NCI-H1436 (cell line): ENCODE measurements at places on chromosomes 4 and X.

- no peak for DNase-seq
These were observed 131.2 kb downstream of the SCFD2 start for GRCh38 chr4:53234669-53235068.

DNA sequence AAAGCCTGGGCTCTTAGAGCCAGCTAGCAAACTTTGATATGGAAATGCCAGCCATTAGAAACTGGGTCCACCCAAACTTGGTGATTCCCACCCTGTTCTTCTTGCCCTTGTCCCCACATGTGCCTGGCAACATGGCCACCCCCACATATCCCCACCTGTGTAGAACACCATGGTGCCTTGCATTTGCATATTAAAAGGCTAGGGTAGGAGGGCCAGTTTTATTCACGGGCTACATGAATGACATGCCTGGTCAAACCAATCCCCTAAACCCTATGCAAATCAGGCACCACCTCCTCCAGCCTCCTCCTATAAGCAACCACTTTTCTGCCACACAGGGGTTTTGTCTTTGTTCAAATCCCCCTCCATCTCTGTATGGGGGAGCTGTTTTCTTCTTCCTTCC, 104.9 kb downstream of the CLNK start:
- DNase-seq = no peak

- no peak for DNase-seq
These were observed 10.1 kb upstream of the VSIG1 start for GRCh38 chrX:108034725-108035124.

DNA sequence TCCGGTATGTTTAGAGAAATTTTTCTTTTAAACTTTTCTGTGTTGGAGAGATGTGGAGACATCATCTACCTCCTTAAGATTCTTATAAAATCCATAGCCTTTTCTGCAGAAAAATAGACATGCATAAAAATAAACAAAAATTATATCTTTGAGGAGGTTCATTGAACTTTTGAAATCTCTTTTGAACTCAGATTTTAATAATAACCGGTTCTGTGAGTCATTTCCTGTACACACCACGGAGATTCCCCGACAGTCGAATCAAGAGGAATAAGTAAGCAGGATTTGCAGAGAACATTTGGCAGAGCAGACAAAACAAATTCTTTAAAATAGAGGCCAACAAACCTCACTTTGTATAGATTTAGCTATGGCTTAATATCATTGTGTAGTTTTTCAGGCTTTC, 918.7 kb upstream of the POU3F4 start:
- DNase-seq = no peak

DNA sequence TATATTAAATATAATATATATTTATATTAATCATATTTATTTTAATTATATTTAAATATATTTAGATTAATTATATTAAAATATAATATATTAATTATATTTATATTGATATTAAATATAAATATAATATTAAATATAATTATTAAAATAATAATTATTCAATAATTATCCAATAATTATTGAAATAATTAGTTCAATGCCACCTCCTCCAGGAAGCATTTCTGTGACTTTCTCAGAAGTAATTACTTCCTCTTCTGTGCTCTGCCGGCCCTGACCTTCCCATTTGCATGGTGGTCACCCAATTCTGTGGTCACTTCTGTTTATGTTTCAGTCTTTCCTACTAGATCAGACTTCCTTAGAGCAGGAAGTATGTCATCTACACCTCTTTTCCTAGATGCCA, 45.8 kb downstream of the EVC2 start:
- DNase-seq = no peak

DNA sequence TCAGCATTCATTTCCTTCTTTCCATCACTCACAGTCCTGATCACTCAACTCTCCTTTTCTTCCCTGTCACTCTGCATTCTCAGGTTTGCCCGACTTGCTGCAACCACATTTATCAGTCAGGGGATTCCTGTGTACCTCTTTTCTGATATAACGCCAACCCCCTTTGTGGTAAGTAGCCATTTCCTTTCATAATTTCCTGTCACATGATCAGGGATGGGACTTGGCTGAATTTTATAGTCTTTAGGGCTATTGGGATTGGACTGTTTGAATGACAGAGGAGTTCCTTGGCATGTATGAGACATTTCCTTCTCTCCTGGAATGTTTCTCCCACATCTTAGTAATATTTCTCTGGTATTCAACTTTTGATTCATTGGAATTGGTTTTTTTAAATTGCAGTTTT, 11.0 kb downstream of the PGM2 start:
- DNase-seq = no peak

- DNase-seq = peak; percentile 19
These were observed 106.8 kb downstream of the STK32B start for GRCh38 chr4:5157791-5158770.

DNA sequence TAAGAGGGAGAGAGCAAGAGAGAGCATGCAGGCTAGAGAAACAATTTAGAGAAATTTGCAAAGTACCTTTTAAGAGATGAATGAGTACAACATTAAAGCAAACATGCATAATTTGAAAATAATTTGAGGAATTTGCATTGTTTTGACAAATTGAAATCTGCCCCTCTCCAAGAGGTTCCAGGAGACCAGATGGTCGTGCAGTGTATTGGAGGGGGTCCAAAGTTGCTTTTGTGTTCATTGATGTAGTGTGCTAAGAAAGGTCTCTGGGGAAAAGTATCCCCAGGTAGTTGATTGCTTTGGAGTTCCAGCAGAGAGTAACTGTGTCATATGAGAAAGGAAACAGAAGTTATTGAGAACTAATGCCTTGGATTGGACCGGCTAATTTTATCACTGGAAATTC, 635.0 kb upstream of the TENM3 start:
- peak; percentile 22 for DNase-seq

GRCh38 chr4:3874525-3875110, 108.4 kb downstream of the ADRA2C start:
- DNase-seq = no peak

DNA sequence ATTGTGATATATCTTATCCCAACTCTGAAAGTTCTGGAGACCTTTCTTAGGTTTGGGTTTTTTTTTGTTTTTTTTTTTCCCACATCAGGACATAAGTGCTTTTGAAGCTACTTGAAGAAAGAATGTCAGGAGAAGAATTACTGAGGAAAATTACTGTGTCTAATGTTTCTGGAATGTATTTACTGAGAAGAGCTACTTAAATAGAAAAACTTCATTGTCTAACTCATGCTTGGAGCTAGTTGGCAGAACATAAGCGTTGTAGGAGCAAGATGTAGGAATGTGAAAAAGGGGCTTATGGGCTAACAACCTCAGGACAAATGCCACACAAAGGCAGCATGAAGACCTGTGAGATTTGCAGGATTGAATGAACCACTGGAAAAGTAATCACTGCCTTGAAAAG, 166.6 kb upstream of the GLRA2 start:
- DNase-seq = no peak

DNA sequence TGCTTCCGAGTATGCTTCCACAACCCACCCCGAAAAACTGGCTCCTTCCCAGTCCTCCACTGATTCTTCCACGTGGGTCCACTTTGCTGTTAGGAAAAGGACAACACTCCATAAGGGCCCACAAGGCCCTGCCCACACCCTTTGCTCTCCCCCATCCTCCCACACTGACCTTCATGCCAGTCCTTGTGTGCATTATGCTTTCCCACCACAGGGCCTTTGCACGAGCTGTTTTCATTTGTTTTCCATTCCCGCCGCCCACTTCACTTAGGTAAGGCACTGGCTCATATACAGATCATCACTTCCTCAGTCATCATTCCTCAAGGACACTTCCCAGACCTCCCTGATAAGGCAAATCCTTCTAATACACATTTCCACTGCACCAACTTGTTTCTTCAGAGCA, 16.8 kb upstream of the SEL1L3 start:
- DNase-seq = no peak

DNA sequence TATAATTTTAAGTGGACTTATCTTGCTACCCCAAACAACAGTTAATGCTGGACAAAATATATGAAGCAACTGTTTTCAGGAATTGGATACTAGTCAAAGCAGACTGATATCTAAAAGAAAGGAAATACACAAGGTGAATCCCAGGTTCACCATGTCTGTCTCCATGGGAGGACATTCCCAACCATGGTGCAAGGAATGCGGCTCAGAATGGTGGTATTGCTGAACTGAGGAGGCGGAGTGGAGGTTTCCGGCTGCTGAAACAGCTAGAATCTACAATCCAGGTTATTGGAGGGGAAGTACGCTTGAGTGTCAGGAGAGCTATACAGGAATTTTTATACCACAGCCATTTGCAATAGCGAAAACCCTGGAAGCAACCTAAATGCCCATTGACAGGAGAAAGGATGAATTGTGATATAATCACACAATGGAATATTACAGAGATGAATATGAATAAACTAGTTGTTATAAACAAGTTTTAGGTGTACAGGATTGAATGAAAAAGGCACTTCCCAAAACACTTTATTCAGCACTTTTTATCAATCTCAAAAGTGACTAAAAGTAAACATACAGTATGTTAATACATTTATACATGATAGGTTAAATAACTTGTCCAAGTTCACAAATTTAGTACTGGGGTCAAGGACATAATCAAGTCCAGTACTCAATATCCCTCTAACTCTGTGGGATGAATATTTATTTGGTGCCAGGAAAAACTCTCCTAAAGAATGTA, 9.0 kb downstream of the HMGB2 start:
- DNase-seq = no peak

DNA sequence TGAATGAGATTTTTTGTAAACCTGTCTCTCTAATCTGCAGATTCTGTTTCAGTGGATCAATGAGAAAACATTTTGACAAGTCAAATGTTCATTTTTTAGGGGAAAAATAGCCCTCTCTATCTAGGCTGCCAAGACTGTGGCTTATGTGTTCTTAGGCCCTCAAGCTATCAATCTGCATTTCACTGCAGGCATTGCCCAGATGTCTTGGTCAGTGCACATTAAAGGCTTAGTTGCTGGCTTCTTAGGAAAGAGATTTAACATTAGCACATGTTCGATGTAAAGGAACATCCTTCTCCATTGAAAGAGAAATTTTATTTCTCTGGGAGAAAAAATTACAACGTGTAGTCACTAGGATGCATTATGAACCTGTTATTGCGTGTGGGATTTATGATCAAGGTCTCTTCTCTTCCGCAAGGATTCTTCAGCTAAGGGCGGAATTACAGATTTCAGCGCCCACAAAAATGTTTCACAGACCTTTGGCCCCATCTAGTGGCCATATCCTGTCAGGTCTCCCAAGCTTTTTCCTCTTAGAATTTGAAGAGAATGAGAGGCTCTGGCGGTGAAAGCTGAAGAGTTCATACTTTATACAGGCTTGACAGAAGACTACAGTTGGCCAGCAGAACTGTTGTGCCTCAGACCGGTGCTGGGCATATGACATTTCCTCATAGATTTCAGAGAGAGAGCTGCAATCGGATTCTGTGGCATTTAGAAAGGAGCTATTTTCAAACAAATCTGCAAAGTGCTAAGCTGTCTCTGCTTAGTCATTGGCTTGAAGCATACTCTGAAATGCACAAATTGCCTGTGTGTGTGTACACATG, 144.6 kb upstream of the NOCT start:
- peak; percentile 65 for DNase-seq

DNA sequence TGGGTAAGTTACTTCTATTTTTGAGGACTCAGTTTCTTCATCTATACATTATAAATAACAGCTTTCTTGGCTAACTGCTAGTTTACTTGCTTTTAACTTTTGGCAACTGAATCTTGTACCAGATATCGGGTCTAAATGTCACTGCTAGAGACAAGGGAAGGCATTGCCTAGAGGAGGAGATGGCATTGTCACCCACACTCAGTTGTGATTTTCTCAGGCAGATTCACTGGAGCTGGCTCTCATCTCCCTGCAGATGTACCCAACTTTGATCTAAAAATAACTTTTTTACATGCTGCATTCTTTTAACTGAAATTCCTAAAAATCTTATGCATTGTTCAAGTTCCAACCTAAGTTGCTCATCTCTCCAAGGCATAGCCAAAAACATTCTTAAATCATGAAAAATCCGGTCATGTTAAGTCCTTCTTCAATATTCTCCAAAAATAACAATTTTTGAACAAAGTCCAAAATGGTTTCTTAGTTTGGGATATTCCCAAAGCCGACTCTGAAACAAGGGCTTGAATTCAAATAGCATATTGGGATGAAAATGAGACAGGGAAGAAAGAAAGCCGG, 469.0 kb upstream of the BOD1L1 start:
- DNase-seq = no peak

GRCh38 chrX:113804819-113805218, 779.1 kb upstream of the HTR2C start:
- DNase-seq = no peak

DNA sequence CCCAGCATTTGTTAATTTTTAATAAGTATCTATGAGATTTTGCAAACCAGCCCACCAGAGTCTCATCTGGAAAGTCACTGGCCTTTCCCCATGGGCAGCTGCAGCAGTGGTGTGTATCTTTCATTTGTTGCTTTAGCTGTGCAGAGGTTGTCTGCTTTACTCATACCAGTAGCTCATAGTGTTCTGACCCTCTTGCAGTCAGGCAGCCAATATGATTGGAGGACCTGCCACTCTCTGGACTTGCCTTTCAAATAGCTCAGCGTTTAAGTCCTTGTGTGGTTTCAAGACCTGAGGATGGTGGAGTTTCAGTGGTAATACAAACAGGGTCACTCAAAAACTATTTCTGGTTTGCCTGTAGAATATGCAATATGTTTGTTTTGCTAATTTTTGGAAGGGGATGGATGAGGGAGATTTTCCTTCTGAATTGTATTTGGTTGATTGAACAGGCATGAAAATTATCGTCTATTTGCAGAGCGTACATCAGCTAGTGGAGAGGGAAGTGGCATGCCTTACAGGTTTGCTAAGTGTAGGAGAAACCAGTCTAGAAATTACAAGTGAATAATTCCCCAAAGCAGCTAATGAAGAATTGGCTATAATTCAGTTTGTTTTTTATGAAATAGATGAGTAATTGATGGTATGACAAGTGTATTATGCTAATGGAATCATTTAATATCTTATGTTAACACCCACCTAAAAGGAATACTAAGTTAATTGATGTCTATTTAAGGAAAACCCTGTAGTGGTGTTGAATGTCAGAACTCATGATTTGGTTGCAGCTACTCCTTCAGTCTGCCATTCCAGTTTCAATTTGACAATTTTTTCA, 8.9 kb downstream of the POLA1 start:
- DNase-seq = no peak

DNA sequence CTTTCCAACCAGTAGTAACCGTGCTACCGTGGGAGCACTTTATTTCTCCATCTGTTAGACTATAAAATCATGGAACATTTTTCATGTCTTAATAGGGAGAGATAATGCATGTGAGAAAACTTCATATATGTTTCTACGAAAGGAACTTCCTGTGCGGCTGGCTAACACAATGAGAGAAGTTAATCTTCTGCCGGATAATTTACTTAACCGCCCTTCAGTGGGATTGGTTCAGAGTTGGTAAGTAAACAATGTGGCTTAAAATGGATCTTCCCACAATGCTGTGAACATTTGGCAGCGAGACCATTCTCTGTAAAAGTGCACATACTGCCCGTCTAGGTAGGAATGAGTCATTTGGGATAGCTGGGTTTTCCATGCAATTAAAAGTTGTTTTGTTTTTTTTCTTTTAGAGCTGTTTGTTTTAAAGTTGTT, 29.6 kb downstream of the PDK3 start:
- no peak for DNase-seq

GRCh38 chr4:26073886-26074560, 160.0 kb downstream of the SMIM20 start:
- no peak for DNase-seq
